ENCODE measurements at places on chromosomes 1 and 21. TPM values are rescaled to one million over a fixed set of nuclear protein-coding genes. Genes with fewer than 3 reads are reported as not detected.

The OR2L8 gene
- total RNA-seq, result not detected

The UTS2 gene
- total RNA-seq, result not detected

The ADGRL2 gene
- total RNA-seq, result 12.2 TPM

The ACOT7 gene
- 72.7 TPM for total RNA-seq

The HNRNPU gene
- total RNA-seq, result 376 TPM

The POLR3GL gene
- 11.0 TPM for total RNA-seq

The TMEM79 gene
- total RNA-seq, result 5.5 TPM

The SYTL1 gene
- 0.50 TPM for total RNA-seq

The PRKAA2 gene
- total RNA-seq, result 2.6 TPM

All from A549 treated with CpdA at 1 μM for 4 hours (cell line).